Lower leg skin (tissue), 4 donors: ENCODE measurements at places on chromosomes 6 and 20.

DNA sequence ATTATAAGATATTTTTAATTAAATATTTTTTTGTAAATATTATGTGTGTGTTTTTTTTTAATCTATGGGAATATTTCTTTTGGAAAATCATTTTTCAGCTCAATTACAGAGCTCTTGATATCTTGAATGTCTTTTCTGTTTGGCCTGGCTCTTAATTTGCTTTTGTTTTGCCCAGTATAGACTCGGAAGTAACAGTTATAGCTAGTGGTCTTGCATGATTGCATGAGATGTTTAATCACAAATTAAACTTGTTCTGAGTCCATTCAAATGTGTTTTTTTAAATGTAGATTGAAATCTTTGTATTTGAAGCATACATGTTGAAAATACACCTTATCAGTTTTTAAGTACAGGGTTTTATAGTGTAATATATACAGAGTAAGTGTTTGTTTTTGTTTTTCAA lies 2.6 kb downstream of the ID4 start:
- no peak for DNase-seq

DNA sequence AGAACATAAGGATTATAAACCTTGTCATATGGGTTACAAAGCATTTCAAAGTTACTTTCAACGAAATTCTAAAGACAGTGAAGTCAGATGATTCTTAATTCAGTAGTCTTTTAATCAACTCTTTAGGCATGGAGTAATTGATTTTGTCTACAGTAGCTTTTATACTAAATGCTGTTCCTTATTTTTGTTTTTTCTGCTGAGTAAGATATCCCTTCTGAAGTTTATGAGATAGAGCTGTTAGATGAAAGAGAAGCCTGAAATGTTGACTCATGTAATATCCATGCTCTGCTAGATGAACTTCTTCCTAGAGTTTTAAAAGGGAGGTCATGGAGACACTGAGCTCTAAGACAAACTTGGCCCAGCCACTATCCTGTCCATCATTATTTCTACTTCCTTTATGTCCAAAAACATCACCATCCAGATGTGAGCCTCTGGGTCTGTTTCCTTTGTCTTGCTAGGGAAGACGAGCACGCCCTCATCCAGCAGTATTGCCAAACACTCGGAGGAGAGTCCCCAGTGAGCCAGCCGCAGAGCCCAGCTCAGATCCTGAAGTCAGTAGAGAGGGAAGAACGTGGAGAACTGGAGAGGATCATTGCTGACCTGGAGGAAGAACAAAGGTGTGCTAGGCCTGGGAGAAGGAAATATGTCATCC lies 550.3 kb downstream of the UTRN start:
- no peak for DNase-seq

DNA sequence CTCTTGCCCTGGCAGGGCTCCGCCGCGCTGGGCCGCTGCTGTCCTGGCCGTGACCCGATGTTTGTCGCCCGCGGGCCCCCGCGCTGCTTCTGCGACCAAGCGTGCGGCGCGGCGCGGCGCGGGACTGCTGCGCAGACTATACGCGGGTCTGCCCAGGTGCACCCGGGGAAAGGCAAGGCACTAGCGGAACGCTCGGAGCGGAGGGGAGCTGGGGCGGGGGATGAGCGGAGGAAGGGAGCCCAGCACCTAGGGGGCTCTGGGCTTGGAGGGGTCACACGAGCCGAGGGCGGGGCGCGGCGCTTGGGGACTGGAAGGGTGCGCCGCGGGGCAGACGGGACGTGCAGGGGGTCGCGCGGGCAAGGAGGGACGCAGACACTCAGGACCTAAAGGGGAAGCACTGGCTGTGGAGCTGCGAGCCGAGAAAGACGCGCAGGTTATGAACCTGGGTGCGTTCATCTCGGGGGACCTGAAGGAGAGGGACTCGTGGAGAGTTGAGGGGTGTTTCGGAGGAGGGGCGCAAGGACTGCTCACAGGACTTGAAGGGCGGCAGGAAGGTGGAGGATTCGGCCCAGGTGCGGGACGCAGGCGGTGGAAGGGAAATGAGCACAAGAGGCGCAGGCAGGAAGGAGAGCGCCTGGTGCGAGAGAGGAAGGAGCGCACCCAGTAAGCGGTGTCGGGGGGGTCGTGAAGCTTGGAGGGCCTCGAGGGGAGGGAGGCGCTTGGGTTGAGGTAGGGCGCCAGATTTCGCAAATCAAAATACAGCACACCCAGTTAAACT lies 40.8 kb upstream of the ZNFX1 start:
- DNase-seq = no peak

DNA sequence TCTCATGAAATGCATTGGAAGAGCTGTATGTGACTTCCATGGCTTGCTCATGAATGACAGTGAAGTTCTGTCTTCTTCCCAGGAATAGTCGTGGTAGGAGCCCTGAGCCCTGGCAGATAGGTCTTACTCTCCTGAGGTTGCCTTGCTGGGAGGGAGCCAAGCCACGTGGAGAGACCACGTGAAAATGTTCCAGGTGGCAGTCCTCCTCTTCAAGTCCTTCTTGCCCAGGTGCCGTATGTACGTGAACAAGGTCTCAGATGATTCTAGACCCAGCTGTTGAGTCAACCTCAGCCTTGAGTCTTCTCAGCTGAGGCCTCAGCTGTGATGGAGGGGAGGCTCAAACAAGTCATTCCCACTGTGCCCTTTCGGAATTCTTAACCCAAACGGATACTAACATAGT lies 192.4 kb upstream of the PRDM1 start:
- DNase-seq = no peak

DNA sequence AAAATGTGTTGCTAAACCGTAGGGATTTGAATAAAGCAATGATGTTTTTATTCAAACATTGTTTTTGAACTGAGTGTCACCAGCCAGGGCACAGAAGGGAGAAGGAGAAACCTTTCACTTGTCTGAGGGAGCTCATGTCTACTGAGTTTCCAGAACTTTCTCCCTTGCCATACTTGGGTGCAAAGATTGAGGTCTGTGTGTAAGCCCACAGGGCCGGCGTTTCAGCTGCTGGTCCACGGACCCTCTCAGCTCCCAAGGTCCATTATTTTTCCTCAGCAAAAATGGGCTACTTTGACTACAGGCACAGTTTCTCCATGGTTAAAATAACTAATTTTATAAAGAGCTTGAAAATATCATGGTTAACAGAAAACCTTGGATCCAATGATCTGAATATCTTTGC lies 32.6 kb downstream of the PSMG4 start:
- DNase-seq = no peak
